ENCODE measurements at places on chromosomes 7 and 10.

DNA sequence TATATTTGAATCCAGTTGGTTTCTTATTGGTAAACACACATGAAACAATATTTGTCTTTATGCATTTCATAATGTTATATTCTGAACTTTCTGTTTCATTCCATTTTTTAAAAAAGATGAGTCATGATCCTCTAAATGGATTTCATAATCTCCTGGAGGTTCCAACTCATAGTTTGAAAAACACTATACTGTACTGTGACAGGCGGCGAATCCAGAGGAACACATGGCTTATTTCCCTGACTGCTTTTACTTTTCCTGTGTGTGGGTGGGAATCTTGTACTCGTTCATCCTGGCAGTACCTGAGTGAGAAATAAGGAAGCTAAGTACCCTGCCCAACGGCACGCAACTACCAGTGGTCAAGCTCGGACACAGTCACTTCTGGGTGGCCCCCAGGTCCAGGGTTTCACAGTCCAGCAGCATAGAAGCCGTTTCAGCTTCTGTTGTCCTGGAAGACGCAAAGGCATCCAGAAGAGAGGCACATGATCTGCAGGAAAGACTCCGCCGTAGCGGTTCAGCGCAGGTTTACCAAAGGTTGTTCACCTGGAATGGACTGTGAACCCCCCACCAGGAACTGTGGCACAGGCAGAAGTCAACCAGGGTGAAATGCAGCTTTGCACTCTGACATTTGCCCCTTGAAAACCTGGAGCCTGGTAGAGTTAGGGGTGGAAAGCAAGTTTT is 117.7 kb downstream of the CCNY start:
- no peak for DNase-seq

- no peak for DNase-seq
Measured at GRCh38 chr10:3525832-3526449, 259.1 kb downstream of the KLF6 start.

GRCh38 chr10:111835574-111835973 is 348.0 kb downstream of the GPAM start:
- DNase-seq: no peak

GRCh38 chr10:64275774-64276173 is 754.6 kb downstream of the REEP3 start:
- DNase-seq: no peak

- no peak for DNase-seq
Measured at GRCh38 chr10:15710455-15710854, 9.3 kb downstream of the ITGA8 start.

DNA sequence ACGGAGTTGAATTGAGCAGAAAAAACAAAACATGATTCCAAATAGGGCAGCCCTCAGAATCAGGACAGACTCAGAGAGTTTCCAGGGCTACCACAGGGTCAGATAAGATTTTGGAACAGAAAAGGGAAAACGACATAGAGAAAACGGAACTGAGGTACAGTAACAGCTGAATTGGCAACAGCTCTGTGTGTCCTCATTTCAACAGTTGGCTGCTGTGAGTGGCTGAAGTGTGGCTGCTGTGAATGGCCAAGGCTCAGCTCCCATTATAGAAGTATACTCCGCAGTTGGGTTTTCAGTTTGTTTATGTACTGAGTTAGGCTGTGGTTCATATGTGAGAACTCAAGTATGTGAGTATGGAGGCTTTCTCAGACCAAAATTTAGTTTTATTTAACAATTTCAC is 32.0 kb downstream of the ANTXRL start:
- no peak for DNase-seq

DNA sequence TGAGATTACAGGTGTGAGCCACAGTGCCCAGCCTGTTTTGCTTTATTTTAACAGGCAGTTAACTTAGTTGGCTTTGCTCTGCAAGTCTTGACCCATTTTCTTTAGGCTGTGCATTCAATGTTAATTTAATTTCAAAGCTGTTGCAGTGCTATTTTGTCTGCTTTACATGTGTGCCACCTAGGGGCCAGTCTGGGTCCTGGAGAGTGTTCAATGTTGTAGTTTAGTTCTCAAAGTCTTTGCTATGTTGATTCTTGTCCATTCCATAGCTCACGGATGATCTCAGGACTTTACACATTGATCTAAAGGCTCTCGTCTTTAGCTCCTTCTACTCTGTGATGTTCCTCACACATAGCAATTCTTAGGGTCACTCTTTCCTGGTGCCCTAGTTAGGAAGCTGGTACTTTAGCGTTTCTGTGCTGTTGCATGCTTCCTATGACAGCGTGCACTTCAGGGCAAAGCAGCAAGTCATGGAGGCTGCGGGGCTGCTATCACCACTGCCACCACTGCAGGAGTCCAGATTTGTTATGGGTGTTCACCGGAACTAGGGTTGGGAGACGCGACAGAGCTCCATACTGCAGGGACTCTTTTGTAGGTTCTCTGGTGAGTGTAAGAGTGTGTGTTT is 16.4 kb upstream of the ABCA13 start:
- DNase-seq: peak; percentile 15

- no peak for DNase-seq
Measured at GRCh38 chr7:12056381-12056780, 154.7 kb upstream of the TMEM106B start.

DNA sequence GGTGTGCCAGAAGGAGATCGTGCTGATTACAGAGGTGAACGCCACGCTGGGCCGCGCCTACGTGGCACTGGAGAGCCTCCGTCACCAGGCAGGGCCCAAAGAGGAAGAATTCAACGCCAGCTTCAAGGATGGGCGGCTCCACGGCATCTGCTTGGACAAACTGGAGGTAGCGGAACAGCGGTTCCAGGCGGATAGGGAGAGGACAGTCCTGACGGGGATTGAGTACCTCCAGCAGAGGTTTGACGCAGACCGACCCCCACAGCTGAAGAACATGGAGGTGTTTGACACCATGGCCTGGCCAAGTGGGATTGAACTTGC is 12.1 kb upstream of the ATP6V0E2 start:
- no peak for DNase-seq

DNA sequence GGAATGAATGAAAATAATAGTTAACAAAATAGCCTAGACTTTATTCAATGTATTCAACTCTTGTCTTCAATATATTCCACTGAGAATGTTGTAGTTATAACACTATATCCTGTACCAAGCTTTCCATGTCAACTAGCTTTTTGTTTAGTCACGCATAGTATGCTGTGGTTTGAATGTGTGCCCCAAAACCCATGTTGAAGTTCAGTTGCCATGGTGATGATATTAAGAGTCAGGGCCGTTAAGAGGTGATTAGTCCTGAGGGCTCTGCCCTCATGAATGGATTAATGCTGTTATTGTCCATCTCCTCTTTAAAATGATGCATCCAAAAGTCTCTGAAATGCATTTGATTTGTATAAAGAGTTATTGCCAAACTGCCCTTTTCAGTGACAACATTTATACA is 887.6 kb downstream of the NRG3 start:
- no peak for DNase-seq

DNA sequence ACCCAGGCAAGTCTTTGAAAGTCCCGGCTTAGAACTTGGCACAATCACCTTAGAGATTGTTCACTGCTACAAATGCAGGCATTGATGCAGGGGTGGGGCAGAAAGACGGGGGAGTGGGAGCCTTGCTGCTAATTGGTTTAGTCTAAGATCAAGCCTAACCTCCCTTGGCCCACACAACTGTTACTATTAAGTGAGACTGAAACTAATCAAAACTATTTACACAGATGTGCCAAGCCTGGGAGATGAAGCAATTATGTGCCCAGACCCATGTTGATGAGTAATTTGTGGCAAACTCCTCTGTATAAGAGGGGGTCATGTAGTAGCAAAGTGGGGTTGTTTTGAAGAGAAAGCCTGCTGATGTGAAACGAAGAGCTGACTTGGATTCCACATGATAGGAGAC is 178.2 kb upstream of the ITGB1 start:
- peak; percentile 89 for DNase-seq

DNA sequence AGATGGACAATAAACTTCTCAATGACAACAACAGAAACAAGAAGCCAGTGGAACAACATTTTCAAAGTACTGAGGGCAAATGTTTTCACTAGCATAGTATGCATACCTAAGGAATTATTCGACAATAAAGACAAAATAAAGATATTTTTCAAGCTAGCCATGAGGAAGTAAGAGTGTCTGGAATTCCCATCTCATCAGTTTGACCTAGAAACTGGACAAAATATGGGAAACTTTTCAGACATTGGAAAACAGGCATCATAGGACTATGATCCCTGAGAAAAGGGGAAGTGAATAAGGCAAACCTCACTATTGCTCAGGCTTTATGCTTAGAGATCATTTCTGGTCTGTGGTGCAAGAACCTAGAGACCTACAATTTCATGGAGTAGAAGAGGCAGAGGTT is 86.3 kb downstream of the OAT start:
- DNase-seq: no peak

DNA sequence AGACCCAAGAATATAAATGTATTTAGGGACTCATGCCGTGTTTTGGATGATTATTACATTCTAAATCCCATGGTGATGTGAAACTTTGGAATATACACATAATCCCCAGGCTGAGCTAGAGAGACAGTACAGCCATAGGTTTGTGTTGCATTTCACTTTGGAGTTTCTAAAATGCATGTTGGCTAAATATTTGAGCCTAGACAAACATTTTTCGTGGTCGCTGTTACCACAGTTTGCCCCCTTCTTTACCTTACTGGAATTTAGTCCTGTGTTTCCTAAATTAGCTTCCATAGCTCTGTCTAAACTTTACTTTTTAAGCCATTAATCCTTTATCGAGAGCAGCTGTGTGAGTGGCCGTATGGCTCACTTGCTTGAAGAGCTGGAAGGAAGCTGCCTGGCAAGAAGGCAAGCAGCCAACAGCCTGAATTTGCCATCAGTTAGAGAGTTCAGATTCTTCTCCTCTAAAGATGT is 192.0 kb downstream of the BICC1 start:
- DNase-seq: no peak

GRCh38 chr10:102604439-102604841 is 39.8 kb upstream of the TRIM8 start:
- no peak for DNase-seq

DNA sequence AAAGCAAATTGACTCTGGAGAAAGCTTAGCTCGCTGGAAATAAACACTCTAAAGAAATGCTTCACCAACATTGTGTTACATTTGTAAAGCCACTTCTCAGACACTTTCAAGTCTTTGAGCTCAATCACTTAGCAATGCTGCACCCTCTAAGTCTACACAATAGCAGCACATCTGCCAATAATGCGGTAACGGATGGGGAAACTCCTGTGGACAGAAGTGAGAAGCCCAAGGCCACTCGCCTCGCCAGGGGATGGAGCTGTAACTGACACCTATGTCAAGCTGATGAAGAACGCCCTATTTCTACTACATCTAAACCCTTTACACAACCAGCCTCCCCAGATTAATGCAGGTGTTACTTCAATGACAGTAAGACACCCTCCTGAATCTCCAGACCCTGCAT is 167.7 kb downstream of the SFMBT2 start:
- DNase-seq: no peak

DNA sequence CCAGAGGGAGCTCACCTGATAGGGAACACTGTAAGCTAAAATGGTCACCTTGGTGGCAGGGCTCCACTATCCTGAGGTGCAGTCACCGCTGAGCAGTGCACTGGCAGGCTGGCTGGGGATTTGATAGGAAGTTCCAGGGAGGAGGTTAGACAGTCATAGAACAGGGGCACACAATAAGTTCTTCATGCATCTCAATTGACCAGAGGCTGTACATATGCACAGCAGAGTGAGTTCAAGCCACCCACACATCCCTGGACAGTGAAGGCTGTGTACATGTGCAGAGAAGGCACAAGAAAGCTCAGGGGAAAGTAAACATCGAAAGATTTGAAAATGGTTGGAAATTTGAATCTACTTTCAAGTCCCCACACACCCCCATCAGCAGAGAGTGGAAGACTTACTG is 13.9 kb downstream of the PRTFDC1 start:
- DNase-seq: no peak

- DNase-seq: no peak
Measured at GRCh38 chr7:46448478-46448877, 527.4 kb upstream of the IGFBP3 start.

DNA sequence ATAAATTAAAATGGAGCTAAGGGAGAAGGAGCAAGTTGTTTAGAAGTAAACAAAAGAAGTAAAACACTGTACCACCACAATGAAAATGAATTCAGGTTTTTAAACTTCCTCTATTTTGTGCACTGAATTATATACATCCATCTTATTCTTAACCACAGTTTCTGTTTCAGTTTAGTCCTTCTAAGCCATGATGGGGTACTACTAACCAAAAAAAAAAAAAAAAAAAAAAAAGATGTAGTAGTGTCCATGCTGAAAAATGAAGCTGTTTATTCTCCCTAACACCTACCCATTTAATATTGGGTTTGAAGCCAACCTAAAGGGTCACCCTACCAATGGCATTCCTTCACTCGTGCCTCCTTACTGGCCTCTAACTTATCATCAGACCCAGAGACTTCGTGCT is 3.4 kb upstream of the BMPR1A start:
- DNase-seq: peak; percentile 24

DNA sequence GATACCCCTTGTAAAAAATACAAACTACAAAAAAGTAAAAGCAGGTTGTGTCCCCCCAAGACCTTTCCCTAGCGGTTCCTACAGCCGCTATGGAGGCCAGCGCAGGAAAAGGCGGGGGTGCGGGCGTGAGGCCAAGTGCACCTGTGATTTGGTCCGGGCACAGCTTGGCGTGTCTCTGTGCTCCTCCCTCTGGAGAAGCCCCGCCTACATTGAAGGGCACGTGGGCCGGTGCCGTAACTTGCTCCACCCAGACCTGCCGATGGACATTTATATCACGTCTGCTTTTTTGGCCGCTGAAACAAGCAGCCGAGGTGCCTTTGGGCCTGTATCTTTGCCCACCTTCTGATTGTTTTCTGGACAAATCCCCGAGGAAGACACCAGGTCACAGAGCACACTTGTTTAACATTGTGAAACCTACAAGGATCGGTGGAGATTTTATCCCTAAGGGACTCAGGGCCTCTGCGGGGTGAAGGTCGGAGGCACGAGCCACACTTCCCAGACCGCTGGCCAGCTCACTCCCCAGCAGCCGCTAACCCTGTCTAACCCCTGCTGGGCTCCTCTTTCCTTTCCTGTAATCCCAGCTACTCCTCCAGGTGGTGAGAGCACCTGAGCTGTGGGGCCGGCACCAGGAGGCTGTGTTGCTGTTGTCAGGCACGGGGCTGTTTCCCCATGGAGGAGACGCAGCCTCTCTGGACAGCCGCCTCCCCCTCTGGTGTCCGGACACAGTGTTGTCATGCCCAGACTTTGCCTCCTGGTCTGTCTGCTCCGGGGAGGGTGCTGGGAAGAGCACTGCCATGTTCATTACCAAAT is 18.8 kb upstream of the INPP5A start:
- DNase-seq: no peak

DNA sequence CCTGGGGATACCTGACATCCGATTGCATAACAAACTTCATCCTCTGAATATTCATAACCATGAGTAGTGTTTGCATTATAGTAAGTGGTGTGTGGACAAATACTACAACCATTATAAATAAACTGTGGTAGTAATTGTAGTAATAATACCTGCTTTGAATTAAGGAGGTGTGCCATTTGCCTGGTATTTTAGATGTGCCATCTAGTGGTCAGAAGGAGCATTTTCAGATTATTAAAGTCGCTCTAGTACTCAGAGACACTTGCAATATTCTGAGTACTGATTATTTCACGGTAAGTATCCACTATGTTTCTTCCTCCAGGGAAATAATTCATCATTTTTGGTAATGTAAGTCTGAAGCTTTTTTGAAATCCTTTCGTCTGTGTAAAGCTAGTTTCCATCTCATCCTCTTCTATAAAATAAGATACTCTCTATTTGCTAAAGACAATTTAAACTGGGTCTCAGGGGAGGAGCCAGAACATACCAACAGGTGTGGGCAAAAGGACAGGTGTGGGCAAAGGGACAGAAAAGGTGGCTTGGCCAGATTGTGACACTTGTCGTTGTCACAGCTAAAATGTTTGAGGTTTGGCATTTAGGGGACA is 115.3 kb upstream of the WDR11 start:
- peak; percentile 33 for DNase-seq

GRCh38 chr10:31745612-31746376 is 182.8 kb downstream of the ARHGAP12 start:
- peak; percentile 80 for DNase-seq
